Activated T-helper 1 cell treated with anti-CD3 and anti-CD28 coated beads, Interleukin-2, amount 50 U/mL, for 16 hours (primary cell): ENCODE measurements at places on chromosomes 1 and 21.

DNA sequence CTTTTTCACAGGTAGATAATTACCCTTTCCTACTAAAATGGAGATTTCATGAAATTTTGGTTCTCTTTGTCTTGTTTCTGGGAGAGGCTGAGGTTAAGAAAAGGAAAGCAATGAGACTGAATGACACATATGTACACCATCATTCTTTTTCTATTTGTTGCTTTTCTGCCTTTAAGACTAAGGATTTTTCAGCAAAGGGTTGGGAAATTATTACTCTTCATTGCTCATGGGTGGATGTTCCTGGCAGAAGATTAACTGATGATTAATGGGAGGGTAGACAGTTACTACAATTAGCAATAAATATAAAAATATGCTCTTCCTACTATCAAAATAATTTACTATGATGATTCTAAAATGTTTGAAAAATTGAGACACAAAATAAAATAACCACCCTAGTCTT lies 316.5 kb upstream of the USP24 start:
- no peak for DNase-seq

- no peak for DNase-seq
Measured at GRCh38 chr1:70727886-70728489, 316.9 kb downstream of the CTH start.

DNA sequence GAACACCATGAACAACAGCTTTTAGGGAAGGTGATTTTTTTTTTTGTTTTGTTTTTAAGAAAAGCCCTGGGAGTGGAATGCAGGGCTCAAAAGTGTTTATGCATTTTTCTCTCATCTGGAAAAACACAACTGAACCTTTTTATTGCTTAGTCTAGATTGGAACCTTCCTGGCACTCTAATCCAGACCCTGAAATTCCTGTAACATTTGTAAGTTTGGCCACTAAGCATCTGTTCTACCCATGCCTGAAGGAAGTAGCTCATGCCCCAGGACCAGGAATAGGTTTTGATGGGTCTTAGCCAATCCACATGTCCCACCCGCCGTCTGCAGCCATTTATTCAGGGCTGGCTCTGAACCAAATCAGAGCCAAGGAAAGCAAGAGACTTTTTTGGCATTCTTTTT lies 39.7 kb upstream of the SLC2A1 start:
- no peak for DNase-seq

DNA sequence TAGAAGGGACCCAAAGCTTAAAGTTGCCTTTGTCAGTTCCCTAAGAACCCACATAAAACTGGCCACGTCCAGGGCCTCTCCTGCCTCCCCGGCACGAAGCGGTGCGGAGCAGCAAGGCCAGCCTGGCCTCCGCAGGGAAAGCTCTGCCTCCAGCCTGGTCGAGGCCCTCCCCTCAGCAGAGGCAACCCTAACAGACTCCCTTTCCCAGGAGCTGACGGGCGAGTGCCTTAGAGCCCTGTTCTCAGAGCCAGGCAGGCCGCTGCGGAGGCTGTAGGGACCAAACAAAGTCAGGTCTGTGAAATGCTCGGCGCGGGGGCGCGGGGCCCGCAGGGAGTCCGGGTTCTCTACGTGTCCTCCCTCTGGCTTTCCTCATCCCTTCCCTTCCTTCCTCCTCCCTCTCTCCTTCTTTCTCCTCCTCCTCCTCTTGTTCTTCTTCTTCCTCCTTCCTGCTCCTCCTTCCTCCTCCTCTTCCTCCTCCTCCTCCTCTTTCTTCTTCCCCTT lies 40.7 kb downstream of the RIPK4 start:
- no peak for DNase-seq

GRCh38 chr21:28624626-28625025 lies 368.1 kb downstream of the LTN1 start:
- no peak for DNase-seq

DNA sequence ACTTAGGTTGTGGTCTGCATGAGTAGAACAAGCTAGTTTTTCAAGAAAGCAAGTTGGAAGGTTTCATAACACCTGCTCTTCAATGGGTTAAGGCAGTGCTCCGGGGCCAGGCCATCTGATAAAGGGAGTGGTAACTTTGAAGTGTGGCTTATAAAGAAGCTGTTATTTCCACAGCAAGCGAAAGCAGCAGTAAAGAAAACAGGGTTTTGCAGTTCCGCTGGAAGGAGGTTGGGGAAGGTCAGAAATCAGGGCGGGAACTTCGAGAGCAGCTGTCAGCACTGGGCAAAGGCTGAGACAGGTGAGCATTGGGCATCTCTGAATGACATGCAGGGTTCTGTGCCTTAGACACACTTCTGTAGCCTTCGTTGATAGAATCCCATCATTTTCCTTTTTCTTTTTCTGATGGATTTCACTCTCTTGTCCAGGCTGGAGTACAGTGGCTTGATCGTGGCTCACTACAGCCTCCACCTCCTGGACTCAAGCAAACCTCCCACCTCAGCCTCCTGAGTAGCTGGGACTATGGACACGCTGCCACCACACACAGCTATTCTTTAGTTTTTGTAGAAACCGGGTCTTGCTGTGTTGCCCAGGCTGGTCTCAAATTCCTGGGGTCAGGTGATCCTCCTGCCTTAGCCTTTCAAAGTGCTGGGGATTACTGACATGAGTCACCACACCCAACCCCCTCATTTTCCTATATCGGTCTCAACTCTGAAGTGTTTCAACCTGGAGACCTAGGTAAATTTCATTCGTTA lies 20.5 kb downstream of the TMEM51 start:
- DNase-seq, result no peak

DNA sequence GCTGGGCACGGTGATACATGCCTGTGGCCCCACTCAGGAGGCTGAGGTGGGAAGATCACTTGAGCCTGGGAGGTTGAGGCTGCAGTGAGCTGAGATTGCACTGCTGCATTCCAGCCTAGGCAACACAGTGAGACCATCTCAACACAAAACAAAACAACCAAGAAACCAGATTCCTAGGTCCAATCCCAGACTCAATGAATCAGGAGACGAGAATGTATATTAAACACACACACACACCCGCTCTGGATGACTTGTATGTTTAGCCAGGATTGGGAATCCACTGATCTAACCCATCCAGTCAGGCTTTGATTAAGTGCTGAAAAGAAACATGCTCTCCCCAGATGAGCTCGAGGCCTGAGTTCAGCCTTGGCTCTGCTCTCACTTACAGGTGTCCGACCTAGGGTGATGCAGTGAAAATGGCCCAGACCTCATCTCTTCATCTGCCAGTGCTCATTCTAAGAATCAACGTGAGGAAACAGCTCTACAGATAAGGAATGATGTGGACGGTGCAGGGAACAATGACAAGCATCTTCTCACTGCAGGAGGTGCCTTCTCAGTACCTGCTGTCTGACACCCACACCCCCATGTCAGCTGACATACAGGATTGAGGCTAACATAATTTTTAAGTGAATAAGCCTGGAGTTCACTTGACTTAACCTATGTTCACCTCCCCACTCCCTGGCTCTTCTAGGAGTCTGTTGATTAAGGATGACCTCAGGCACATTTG lies 15.3 kb upstream of the SRSF4 start:
- no peak for DNase-seq

- no peak for DNase-seq
Measured at GRCh38 chr1:98314601-98315000, 346.9 kb upstream of the SNX7 start.

DNA sequence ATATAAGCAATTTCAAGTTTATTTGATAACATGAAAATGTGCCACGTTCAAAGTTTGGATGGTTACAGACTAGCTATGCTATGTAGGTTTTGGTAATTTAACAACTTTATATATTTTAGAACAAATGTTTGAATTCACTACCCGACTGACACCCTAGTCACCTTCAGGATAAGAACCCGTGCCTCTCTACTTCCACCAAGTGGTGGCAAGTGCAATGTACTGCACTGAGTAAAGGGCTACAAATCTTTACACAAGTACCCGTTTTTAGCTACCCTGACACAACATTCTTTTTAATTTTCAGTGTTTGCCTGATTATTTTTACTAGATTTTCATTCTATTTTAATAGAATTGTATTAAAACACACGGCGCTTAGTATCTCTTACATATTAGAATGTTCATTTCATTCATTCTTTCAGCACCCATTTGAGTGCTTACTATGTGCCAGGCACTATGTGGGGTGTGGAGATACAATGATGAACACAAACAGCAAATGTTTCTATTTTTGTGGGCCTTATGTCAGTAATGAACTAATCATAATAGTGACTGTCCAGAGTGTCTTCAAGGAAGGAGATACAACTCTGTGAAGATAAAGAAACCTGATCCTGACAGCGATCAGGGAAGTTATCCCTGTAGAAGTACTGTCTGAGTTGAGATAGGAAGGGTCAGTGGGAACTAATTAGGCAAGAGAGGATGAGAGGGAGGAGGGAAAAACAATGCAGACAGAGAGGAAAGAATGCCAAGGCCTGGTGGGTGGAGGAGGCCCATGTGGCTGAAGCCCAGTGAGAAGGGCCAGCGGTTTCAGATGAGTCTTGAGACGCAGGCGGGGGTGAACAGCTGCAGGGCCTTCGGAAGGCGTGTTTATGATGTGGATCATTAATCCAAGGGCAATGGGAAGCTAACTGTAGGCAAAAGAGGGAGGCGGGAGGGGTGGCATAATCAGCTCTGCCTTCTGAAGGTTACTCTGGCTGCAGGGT lies 3.8 kb downstream of the LCA5L start:
- no peak for DNase-seq

- DNase-seq, result no peak
Measured at GRCh38 chr1:99173282-99173681, 91.0 kb upstream of the PLPPR4 start.

GRCh38 chr1:21530368-21531016 lies 21.3 kb downstream of the ALPL start:
- no peak for DNase-seq

- no peak for DNase-seq
Measured at GRCh38 chr1:192986110-192986747, 72.9 kb downstream of the UCHL5 start.

- DNase-seq, result peak; percentile 66
Measured at GRCh38 chr1:36155408-36156328, at the start of gene MAP7D1. MAP7D1 (plus strand) TSS chr1:36156160; CDS start chr1:36156418, 258 bp downstream.

DNA sequence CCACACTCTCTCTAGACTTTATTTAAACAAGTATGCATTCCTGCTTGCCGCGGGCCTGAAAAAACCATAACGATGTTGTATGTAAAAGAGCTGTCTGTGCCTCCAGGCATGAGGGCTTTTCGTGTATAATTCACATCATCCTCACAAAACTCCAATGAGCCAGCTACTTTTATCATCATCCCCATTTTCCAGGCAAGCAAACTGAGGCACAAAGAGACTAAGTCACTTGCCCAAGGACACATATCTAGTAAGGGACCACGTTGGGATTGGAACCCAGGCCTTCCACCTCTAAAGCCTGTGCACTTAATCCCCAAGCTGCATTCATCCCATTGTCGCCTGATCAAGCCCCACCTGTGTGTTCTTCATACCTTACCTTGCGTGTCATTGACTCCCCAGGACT lies 226.9 kb downstream of the KAZN start:
- no peak for DNase-seq

- no peak for DNase-seq
Measured at GRCh38 chr1:94579876-94580294, 38.3 kb upstream of the F3 start.

DNA sequence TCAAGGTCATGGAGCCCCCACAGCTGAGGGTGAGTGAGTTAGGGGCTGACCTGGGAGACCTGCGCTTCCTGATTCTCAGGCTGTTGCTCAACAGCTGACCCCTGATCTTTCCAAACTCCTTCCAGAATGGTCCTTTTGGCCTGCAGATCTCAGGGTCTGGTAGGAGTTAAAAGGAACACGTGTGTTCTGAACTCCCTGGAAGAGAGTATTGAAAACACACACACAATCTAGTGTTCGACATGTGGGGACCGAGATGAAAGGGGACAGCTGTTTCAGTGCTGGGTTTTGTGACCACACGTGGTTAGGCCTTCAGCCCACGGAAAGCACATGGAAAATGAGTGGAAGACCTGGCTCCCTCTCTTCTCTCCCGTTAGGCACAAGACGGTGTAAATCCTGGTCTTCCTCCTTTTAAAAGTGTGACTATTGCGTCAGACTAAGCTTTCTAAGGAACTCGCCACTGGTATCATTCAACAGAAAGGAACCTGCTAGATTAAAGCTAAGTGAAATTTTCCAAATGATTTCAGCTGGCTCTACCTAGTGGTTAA lies 49.6 kb downstream of the RUNX1 start:
- no peak for DNase-seq

DNA sequence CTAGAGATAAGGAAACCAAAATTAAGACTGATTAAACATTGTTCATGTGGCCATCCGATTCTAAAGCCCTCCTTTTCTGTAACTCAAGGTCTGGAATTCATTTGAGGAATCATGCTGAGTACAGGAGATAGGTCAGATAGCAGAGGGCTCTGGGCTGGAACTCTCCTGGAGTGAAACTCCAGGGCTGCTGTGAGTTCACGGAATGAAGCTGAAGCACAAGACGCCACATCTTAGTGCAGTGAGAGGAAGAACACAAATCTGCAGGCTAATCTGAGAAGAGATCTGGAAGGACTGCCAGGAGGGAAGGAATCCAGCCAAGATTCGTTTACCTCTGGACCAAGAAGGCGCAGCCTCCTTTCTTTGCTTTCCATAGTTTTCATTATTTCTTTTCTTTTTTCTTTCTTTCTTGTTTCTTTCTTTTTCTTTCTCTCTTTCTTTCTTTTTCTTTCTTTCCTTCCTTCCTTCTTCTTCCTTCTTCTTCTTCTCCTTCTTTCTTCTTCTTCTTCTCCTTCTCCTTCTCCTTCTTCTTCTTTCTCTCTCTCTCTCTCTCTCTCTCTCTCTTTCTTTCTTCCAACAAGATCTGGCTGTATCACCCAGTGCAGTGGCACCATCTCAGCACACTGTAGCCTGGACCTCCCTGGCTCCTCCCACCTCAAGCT lies 74.8 kb upstream of the ATP1B1 start:
- DNase-seq, result no peak

GRCh38 chr1:236303675-236304074 lies 21.9 kb upstream of the ERO1B start:
- no peak for DNase-seq

DNA sequence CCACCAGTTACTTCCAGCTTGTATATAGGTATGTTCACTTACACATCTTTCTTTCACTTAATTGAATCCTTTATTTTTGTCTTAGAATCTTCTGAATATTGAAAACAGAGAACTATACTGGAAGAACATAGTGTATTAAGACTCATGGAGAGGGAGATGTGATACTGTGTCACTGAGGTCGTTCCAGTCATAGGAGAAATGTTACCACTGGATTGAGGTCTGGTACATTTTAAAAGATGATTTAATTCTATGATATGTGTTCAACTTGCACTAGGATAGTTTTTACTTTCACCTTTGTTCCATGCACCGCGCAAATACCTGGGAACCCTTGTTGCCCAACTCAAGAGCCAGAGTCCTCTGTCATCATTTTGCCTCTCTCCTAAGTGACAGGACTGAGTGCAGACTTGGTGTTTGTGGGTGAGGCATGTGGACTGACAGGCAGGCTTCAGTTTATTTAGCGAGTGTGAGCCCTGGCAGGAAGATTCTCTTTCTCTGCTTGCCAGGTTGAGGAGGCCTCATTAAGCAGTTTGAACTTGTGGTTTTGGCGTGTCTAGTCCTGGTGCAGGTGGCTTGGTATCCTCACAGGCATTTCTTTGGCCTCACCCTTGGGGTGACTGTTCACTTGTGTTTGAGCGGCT lies 63.7 kb downstream of the DYRK1A start:
- no peak for DNase-seq

GRCh38 chr1:66685265-66685664 lies 67.0 kb upstream of the DYNLT5 start:
- DNase-seq, result no peak
